Ovary (tissue), 10 donors: ENCODE measurements at places on chromosomes 2 and 18. TPM values are rescaled to one million over a fixed set of nuclear protein-coding genes. Genes with fewer than 3 reads are reported as not detected.
A peak's percentile ranks its signal among the peaks of the same experiment; 100 is the strongest.

Gene LDLRAD4
- polyA plus RNA-seq, result 8.3 TPM

Gene CYP26B1
- 4.5 TPM for polyA plus RNA-seq

Gene DNAH6
- polyA plus RNA-seq, result 0.80 TPM

Gene KANSL3
- 39.5 TPM for polyA plus RNA-seq

Gene ANKRD30B
- polyA plus RNA-seq, result 0.04 TPM

DNA sequence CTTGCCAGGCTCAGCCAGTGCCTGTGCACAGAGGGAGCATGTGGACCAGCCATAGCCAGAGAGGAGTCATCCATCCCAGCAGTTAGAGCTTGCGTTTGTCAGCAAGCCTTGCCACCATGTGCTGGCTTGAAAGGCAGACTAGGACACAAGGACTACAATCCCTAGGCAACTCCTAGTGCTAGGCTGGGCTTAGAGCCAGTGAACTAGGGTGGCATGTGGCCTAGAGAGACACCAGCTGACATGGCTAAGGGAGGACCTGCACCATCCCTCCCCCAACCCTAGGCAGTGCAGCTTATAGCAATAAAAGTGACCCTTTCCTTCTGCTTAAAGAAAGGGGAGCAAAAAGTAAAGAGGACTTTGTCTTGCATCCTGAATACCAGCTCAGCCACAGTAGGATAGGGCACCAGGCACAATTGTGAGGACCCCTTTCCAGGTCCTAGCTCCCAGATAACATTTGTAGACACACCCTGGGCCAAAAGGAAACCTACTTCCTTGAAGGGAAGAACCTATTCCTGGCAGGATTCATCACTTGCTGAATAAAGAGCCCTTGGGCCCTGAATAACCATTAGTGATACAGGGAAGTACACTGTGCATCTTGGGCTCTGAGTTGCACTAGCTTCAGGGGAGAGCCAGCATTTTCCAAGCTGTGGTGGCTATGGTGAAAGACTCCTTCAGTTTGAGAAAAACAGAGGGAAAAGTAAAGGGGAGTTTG is 38.7 kb upstream of the UXS1 start:
- no peaks in the 10 kb centered on the region for H3K4me1 ChIP-seq
- H3K27me3 ChIP-seq, result no peaks in the 10 kb centered on the region
- H3K36me3 ChIP-seq, result no peaks in the 10 kb centered on the region
- H3K27ac ChIP-seq, result no peak overlapping the region

GRCh38 chr2:88024509-88024908 is 8.2 kb upstream of the RNU2-63P start:
- DNase-seq, result no peak
- no peak overlapping the region for H3K27ac ChIP-seq
- H3K27me3 ChIP-seq, result no peaks in the 10 kb centered on the region
- H3K4me1 ChIP-seq, result no peaks in the 10 kb centered on the region
- no peaks in the 10 kb centered on the region for H3K36me3 ChIP-seq

DNA sequence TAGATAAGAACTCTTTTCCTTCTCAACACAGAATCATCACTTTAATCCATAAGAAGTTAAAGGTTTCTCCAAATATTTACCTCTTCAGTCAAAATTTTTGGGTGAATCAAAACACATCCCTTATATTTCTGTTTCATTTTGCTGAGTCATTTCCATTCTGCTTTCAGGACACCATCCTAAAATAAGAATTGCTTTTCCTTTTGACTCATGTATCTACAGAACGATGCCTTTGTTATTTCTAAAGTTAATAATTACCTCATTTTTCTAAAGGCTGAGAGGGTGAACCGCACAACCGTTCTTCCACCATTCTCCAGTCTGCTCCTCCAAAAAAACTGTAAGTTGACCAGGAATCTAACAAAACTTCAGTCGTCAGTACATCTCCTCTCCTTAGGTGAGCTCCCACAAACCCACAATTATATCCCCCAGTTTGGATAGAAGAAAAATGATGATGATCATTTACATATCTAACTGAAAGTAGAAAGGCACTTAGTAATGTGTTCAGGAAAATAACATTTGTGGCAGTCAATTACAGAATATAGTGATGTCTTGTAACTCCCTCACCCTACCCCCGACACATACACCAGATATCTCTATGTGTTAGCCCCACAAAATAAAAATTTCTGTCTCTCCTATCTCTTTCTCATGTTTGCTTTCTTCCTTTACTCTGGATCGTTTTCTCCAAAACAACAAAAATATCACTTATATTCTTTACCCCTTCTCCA is 162.5 kb downstream of the RAD51AP2 start:
- H3K4me1 ChIP-seq, result no peaks in the 10 kb centered on the region
- H3K36me3 ChIP-seq, result no peaks in the 10 kb centered on the region
- DNase-seq, result no peak
- no peak overlapping the region for H3K4me3 ChIP-seq
- H3K27ac ChIP-seq, result no peak overlapping the region

DNA sequence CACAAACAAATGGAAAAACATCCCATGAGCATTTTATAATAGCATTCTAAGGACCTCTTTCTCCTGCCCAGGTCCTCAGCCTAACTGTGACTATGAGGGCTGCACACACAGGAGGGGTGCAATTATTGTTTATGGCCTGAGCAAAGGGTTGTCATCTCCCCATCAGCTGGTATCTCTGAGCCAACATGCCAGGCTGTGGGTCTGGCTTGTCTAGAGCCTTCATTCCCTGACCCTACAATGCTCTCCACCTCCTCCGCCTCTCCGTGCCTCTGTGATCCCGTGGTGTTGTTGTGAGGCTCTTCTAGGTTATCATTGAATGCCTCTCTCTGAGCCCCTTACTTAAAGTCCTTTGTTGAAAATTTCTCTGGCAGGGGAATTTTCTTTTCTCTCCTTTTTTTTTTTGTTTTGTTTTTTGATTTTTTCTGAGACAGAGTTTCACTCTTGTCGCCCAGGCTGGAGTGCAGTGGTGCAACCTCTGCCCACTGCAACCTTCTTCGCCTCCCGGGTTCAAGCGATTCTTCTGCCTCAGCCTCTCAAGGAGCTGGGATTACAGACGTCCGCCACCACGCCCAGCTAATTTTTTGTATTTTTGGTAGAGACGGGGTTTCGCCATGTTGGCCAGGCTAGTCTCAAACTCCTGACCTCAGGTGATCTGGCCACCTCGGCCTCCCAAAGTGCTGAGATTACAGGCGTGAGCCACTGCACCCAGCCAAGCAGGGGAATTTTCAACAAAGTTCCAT is 126.4 kb downstream of the SMAD7 start:
- no peaks in the 10 kb centered on the region for H3K27me3 ChIP-seq
- peak; percentile 13 for DNase-seq
- no peak overlapping the region for H3K27ac ChIP-seq
- no peak overlapping the region for H3K4me3 ChIP-seq

DNA sequence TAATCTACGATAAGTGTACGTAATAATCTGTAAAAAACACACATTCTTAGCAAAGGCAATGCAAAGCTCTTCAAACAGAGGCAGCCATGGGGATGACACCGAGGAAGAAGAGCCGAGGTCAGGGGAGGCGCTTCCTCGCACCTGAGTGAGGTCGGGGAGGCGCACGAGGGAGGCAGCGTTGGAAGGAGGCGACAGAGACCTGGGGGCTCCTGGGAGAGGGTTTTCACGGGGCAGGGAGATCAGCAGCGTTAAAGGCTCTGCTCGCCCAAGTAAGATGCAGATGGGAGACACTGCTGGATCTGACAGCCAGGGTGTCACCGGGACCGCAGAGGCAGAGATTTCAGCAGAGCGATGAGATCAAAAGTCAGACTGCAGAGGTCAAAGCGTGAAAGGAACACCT is 143.1 kb downstream of the L3MBTL4 start:
- no peak for DNase-seq
- H3K36me3 ChIP-seq, result no peaks in the 10 kb centered on the region
- H3K4me1 ChIP-seq, result no peaks in the 10 kb centered on the region
- no peak overlapping the region for H3K27ac ChIP-seq
- H3K4me3 ChIP-seq, result no peak overlapping the region

- H3K27ac ChIP-seq, result no peak overlapping the region
- peaks cover 3% of the 10 kb centered on the region for H3K4me1 ChIP-seq
- no peaks in the 10 kb centered on the region for H3K27me3 ChIP-seq
These were observed 51.8 kb upstream of the TTN start for GRCh38 chr2:178858896-178859625.

DNA sequence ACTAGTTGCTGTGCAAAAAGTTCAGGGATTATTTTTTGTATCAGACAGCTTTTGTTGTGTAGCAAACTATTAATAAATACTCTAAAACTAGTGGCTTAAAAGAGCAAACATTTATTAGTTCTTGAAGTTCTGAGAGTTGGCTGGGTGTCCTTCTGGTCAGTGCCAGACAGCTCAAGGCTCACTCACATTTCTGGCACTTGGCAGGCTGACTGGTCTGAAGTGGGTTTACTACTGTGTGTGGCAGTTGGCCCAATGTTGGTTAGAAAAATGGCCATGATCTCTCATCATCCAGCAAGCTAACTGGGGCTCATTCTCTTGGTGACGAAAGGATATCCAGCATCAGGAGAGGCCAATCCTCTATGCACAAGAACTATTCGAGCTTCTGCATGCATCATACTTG is 71.4 kb upstream of the ZNF385B start:
- H3K27me3 ChIP-seq, result no peaks in the 10 kb centered on the region
- no peak overlapping the region for H3K27ac ChIP-seq
- H3K4me3 ChIP-seq, result no peak overlapping the region
- H3K36me3 ChIP-seq, result no peaks in the 10 kb centered on the region

- no peaks in the 10 kb centered on the region for H3K36me3 ChIP-seq
- H3K4me3 ChIP-seq, result no peak overlapping the region
- no peak overlapping the region for H3K27ac ChIP-seq
- DNase-seq, result no peak
These were observed 175.5 kb upstream of the MYT1L start for GRCh38 chr2:2506536-2506935.

- no peak overlapping the region for H3K27ac ChIP-seq
- H3K4me3 ChIP-seq, result no peak overlapping the region
- H3K27me3 ChIP-seq, result no peaks in the 10 kb centered on the region
- H3K36me3 ChIP-seq, result no peaks in the 10 kb centered on the region
- DNase-seq, result no peak
These were observed 123.1 kb downstream of the ARHGAP15 start for GRCh38 chr2:143252138-143252907.

DNA sequence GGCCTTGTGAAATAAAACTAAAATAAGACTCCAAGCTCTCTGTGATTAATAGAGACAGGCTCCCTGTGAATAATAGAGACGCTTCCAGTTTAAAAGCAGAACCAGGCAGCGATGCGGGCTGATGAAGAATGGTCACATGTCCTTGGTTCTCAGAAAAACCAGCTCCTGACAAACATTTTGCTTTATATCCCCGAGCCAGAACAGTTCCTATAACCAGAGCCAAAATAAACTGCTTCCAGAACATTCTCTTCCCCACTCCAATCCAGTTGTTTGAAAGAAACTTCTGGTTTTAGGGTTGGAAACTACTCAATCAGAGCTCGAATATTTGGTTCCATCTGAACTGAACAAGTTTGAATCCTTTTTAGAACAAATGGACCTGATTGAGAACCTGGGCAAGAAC is 213.7 kb downstream of the TSN start:
- H3K27ac ChIP-seq, result no peak overlapping the region
- no peaks in the 10 kb centered on the region for H3K36me3 ChIP-seq
- H3K4me1 ChIP-seq, result peaks cover 8% of the 10 kb centered on the region
- no peaks in the 10 kb centered on the region for H3K27me3 ChIP-seq

DNA sequence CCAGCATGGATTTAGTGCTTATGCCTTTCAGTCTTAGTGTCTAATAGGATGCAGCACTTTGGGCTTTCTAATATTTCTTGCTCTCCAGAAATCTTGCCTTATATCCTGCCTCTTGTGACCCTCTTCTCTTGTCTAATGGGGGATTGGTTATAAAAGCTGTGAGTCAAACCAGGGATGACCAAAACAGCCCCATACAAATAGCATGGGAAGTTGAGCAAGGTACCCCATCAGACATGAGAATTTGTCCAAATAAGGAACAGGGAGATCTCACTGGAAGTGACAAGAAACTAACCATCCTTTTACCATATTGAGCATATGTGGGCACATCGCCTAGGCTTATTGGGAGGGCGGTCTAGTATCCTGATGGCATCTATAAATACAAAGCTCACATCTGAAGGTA is 78.8 kb upstream of the BZW1 start:
- H3K36me3 ChIP-seq, result no peaks in the 10 kb centered on the region
- no peaks in the 10 kb centered on the region for H3K27me3 ChIP-seq
- H3K4me3 ChIP-seq, result no peak overlapping the region
- DNase-seq, result no peak
- H3K27ac ChIP-seq, result no peak overlapping the region
